ENCODE measurements at places on chromosomes 6 and 20.

- DNase-seq: no peak
Measured at GRCh38 chr6:125821825-125822281, 31.1 kb downstream of the NCOA7 start.

GRCh38 chr6:73854998-73855718 lies 159.2 kb downstream of the CD109 start:
- DNase-seq: peak; percentile 35

DNA sequence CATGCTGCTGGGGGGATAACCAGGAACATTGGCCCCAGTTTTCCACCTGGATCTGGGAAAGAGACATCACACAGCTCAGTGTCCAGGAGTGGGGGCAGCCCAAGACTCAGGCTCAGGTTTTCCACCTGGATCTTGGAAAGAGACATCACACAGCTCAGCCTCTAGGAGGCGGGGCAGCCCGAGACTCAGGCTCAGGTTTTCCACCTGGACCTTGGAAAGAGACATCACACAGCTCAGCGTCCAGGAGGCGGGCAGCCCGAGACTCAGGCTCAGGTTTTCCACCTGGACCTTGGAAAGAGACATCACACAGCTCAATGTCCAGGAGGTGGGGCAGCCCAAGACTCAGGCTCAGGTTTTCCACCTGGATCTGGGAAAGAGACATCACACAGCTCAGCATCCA lies 361.6 kb downstream of the THBS2 start:
- DNase-seq: no peak

DNA sequence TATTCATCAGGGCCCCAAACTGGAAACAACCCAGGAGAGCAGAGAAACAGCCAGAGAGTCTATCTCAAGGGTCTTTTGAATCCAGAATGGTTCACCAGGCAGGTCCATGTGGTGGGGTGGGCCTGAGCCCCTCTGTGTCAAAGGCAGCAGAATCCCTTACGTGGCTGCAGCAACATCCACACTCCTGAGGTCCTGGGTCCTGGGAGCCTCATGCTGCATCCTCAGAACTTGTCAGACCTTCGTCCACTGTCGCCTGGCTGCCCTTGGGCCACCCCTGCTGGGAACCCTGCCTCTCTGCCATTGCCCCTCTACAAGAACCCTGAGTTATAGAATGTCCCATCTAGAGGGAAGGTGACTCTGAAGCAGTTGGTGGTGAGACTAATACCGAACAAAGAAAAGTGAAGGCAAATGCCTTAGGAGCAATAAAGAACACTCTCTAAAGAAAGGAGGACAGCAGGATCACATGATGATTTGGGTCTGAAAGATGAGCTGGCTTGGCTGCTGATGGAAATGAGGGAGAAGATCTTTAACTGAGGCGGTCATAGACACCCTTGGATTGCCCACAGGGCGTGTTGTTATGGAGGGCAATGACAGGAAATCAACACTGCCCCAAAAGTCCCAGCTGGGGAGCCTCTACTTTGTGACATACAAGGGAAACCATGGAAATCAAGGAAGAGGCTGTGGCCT lies 161.2 kb downstream of the SYNDIG1 start:
- no peak for DNase-seq

DNA sequence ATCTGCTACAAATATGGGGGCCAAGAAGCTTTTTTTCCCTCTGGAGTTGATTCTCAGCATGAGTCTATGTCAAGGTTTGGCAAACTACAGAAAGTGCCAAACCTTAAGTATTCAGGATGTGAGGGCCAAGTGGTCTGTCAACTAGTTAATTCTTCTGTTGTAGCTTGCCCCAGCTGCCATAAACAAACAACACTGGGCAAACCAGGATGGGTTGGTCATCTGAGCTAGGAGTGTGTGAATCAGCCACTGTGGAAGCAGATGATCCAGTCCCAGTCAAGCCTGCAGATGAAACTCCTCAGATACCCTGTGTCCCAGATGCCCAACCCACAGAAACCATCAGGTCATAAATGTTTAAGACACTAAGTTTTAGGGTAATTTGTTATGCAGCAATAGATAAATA lies 103.0 kb upstream of the MOCS1 start:
- no peak for DNase-seq

DNA sequence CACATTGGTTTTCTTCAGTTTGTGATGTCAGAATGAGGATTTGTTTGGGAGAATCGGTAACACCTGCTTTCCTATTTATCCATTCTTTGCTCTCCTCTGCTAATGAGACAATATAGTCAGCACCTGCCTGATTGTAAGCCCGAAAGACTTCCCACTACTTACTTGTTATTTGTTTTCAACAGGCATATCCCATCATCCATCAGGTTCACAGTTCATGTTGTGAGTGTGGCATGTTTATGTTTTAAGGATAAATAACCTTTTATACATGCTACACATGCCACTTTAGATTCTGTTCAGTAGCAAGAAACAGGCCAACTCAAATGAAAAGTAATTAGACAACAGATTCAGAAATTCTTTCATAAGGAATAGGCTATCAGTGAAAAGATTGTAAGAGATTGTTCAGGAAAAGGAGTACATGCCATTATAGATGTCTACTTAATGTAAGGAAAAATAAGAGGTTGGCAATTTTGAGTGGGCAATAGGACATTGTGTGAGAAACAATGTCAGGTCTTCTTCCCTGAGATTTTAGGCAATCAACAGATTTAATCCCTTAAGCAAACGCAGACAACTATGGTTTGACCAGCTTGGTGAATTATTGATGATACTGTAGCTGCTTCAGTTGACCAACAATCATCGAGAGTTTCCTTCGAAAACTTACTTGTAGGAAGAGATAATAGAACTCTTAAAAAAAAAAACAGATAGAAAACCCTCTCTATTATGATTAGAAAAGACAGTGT lies 7.9 kb upstream of the GPRC6A start:
- no peak for DNase-seq
